Esophagus muscularis mucosa (tissue), 4 donors: ENCODE measurements at places on chromosomes 16 and 17. TPM values are rescaled to one million over a fixed set of nuclear protein-coding genes. Genes with fewer than 3 reads are reported as not detected.
A peak's percentile ranks its signal among the peaks of the same experiment; 100 is the strongest.

DNA sequence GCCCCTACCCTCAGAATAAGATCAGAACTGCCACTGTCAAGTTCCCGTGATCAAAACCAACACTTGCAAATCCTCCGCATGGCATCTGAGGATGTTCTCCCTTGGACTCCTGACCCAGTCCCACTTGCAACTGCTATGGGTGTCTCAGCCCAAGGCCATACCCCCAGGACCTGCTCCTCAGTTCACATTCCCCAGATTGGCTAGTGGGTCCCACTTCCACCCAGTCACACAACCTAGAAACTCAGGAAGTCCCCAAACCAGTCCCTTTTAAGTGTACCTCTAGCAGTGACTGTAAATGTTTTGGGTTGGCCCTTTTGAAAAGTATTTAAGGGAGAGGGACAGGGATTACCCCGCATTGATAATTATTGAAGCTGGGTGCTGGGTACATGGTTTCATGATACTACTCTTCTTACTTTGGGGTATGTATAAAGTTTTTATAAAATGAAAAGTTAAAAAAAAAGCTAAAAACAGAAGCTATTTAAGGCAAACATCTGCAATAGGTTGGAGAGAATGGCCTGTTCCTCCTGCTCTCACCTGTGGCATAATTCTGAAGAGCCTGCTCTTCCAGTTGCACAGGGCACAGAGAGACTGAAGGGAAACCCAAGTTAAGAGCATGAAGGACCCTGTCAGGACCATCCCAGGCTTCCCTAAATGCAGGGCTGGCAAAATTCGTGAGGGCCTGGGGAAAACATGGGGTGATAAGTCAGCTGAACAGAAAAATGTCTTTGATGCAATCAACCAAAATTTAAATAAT is 42.5 kb downstream of the ERN1 start:
- no peak for DNase-seq

GRCh38 chr17:49343273-49343672 is 18.8 kb downstream of the ZNF652 start:
- no peak for DNase-seq

DNA sequence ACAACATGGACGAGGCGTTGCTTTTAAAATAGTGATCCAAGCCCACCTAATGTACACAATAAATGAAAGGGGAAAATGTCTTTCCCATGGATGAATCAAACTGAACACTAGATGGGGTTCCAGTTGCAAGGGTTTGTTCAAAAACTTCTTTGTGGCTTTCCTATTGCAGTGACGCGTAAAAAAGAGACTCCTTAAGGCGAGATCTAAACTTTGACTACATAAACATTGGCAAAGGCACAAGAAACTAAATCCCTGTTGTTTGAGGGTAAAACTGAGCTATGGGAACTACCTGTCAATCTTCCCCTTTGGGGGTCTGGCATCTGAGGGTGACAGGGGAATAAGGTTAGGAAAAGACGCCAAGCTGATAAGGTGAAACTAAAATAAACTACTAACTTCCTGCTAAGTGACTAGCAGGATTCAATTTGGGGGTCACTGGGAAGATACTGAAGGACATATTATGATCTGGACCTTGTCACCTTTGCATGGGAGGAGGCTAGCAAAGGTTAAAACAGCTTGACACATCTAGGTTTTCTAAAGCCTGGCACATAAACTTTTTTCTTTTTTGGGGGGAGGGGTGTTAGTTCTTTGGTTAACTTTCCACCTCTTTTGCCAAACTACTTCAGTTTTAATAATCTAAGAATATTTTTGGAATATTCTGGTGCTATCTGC is 4.7 kb downstream of the SALL1 start:
- no peak for DNase-seq

GRCh38 chr16:55136356-55137150 is 187.4 kb upstream of the IRX6 start:
- no peak for DNase-seq

KCTD19 gene
- total RNA-seq, result not detected

DNA sequence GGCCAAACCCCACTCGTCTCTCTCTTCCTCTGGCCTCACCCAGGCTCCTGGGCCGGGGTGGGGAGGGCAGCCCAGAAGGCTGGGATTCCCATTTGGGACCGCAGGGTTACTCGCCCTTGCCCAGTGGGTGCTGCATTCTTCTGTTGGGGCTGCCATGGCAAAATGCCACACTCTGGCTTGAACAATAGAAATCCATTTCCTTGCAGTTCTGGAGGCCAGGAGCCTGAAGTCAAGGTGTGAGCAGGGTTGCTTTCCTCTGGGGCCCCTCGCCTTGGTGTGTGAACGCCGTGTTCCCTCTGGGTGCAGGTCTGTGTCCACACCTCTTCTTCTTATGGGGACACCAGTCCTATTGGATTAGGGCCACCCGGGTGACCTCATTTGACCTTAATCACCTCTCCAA is 105.8 kb upstream of the GSE1 start:
- no peak for DNase-seq

WWOX gene
- total RNA-seq, result 27.8 TPM

GRCh38 chr17:71521724-71522123 is 599.1 kb upstream of the SOX9 start:
- DNase-seq, result no peak

KRT17 gene
- 5.6 TPM for total RNA-seq

DHRS7C gene
- total RNA-seq, result not detected

DNA sequence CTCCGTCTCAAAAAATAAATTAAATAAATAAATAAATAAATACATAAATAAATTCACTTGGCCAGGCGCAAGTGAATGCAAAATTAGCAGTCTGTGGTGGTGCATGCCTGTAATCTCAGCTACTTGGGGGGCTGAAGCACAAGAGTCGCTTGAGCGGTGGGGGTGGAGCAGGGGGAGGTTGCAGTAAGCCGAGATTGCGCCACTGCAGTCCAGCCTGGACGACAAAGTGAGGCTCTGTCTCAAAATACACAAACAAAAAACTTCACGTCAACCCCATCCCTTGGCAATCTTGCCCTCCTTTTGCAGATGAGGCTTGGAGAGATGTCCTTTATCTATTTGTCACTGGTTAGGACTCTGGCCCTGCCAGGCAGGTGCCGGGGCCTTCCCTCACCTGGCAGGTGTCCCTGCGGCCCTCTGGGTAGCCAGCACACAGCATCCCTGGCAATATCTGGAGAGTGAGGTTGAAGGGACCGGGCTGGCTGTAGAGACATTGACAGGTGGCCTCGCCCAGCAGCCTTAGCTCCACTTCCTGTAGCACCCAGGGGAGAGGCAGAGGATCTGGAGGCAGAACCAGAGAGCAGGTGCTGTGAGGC is 4.4 kb downstream of the PRSS36 start:
- no peak for DNase-seq

DNA sequence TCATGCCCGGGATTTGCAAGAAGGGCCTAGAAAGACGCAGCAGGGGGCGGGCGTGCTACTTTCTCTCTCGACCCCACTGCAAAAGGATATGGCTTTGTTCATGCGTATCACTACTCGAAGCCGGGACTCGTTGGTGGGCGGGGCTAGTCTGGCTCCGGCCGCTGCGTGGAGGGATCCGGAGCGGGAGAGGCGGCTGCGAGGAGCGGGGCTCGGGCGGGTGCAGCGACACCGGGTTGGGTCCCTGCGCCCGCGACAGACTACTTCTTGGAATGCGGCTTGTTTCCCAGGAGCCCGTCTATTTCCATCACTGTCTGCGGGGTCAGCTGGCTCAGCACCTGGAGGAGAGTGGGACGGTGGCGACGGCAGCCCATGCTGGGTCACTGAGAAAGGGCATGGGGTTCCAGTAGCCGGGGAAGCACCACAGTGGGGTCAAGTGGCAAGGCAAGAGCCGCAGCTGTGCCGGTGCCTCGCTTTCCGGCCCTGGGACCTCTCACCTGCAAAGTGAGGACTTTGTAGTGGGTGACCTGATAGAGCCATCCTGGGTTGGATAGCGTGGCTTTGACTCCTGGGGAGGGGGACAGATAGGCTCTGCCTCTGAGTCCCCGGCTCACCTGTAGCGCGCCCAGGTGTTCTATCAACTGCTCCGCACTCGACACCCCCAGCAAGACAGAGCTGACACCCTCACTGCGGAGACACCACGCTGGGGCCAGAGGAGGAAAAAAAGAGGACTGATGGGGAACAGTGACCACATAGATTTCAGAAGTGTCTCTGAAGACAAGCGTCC is 6.6 kb downstream of the KCNAB3 start:
- DNase-seq, result peak; percentile 96

GRCh38 chr16:84084570-84085270 is 32.0 kb downstream of the MBTPS1 start:
- no peak for DNase-seq

GRCh38 chr17:82390015-82390859 is 18.7 kb downstream of the UTS2R start:
- no peak for DNase-seq

ACBD4 gene
- total RNA-seq, result 20.9 TPM

OR4D1 gene
- not detected for total RNA-seq

GRCh38 chr16:72853575-72854266 is 194.2 kb downstream of the ZFHX3 start:
- DNase-seq, result no peak

EVPLL gene
- not detected for total RNA-seq

DNA sequence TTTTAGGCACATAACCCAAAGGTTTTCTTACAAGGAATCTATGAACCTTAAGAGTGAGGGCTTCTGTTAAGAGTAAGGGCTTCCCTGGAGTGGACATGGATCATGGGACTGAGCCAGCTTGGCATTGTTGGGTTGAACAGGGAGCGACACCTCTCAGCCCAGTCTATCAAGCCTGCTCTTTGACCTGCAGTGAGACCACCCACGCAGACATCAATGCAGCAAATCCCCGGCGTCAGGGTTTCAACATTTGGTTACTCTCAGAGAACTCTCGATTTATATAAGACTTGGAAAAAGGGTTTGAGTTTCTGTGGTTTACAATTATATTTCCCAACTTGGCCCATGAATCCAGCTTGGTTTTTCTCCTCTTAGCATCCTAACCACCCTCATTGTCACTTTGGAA is 299.9 kb downstream of the WWOX start:
- no peak for DNase-seq

DNA sequence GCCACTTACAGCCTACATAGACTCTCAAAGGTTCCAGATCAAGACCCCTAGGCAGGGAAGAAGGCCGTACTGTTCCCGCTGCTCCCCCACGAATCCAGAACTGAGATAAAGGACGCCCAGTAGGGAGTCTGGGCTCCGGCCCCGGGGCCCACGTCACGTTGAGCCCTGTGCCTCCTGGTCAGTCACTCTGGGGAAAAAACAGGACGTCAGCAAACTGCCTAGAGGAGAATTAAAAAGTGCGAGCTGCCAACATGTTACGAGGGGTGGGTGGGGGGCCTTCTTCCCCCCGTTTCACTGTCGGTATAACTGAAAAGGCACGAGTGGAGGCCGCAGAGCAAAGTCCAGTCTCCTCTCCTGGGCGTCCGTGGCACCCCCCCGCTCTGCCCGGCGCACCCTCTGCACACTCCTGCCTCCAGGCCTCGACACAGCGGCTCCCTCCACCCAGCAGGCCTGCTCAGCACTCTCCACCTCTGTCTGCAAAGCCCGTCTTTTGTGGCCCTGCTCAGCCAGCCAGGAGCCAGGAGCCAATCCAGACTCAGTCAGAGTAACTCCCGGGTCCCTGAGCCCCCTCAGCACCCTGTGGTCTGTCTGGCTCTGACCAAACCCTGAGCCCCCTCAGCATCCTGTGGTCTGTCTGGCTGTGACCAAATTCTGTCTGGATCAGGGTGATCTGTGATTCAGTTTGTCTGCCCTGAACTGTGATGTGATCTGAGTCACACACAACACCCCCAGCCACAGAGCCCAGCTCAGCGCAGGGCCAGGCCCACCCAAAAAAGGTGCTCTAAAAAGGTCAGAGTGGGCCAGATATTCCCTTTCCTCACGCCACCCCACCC is 6.2 kb downstream of the ITGAE start:
- no peak for DNase-seq

DNA sequence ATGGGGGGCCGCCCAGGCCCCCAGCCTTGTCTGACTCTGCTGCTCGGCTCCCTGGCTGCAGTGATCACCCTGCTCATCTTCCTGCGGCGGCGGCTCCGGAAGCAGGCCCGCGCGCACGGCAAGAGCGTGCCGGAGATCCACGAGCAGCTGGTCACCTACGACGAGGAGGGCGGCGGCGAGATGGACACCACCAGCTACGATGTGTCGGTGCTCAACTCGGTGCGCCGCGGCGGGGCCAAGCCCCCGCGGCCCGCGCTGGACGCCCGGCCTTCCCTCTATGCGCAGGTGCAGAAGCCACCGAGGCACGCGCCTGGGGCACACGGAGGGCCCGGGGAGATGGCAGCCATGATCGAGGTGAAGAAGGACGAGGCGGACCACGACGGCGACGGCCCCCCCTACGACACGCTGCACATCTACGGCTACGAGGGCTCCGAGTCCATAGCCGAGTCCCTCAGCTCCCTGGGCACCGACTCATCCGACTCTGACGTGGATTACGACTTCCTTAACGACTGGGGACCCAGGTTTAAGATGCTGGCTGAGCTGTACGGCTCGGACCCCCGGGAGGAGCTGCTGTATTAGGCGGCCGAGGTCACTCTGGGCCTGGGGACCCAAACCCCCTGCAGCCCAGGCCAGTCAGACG is 24.4 kb upstream of the BEAN1 start:
- DNase-seq, result no peak

- DNase-seq, result no peak
Measured at GRCh38 chr16:3050487-3050886, 4.1 kb downstream of the MMP25 start.

GRCh38 chr16:87483481-87483880 is 9.3 kb downstream of the ZCCHC14 start:
- no peak for DNase-seq

GRCh38 chr17:45013021-45013997 is 38.1 kb downstream of the DCAKD start:
- DNase-seq, result no peak

CTF1 gene
- total RNA-seq, result 6.8 TPM

- DNase-seq, result no peak
Measured at GRCh38 chr17:45021607-45022287, 29.7 kb downstream of the DCAKD start.

- no peak for DNase-seq
Measured at GRCh38 chr17:1197379-1197778, 17.6 kb upstream of the ABR start.

DNA sequence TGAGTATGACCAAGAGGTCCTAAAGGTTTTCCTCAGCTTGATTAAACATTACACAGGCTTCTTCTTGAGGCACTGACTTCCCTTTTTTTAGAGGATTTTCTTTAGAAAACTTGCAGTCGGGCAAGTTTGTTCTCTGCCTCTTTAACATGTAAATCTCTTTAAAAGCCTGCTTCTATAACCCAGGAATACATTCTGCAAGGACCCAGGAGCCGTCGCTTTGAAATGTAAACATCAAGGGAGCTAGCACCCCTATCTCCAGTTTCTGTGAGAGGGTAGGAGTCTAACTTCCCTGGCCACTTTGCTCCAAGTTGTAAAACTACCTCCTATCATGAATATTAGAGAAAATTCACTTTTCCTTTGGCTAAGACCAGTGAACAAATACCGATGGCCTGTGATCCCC is 201.5 kb upstream of the CPHXL start:
- no peak for DNase-seq

DNA sequence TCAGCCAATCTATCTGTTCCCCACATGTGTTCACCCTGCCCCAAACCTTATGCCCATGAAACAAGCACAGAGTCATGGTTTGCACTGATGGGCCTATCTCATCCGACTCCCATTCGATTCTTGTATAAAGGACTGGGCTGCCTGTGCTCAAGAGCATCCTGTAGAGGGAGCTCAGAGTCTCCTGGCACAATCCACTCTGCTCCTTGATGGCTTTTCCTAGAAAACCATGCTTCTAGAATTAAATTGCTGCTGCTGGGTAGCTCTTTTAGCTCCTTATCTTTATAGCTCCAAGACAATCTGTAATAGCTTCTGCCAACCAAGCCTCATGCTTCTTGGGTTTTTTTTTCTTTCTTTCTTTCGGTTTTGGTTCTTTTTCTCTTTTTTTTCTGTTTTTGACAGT is 9.7 kb downstream of the ZNF19 start:
- no peak for DNase-seq
